NCI-H2227 treated with DMSO at 0.1 percent for 48 hours (cell line): ENCODE measurements at places on chromosomes 16 and 17.

DNA sequence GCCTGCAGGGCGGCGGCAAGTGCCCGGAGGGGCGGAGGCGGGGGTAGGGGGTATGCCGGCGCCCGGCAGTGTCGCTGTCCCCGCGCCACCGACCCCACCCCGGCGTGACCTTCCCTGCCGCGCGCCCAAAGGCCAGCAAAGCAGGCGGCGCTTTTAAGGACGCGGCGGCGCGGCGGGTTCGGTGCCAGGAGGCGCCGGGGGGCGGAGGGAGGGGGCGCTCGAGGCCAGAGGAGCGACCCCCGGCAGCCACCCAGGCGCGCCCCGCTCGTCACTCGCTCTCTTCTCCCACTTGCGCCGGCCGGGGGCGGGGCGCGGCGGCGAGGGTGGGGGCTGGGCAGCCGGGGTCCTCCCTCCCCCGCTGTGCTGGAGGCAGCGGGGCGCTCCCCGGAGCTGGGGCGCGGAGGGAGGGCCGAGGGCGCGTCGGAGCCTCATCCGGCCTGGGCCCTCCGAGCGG lies 8.6 kb upstream of the BAHCC1 start:
- DNase-seq: no peak

GRCh38 chr17:19610879-19611278 lies 37.7 kb upstream of the ALDH3A2 start:
- DNase-seq: no peak

GRCh38 chr17:72882426-72882825 lies 210.1 kb downstream of the SLC39A11 start:
- DNase-seq: no peak

DNA sequence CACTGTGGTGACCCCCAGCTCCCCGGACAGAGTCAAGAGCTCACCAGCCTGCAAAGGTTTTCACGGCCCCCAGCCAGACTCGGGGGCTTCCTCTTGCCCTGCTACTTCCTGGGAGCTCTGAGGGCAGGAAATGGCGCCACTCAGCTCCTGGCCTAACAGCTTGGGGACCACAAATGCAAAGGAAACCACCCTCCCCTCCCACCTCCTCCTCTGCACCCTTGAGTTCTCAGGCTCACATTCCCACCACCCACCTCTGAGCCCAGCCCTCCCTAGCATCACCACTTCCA lies 375 bp upstream of the SPN start:
- DNase-seq: no peak

GRCh38 chr16:2244301-2244700 lies 7.1 kb downstream of the ECI1 start:
- DNase-seq: no peak

DNA sequence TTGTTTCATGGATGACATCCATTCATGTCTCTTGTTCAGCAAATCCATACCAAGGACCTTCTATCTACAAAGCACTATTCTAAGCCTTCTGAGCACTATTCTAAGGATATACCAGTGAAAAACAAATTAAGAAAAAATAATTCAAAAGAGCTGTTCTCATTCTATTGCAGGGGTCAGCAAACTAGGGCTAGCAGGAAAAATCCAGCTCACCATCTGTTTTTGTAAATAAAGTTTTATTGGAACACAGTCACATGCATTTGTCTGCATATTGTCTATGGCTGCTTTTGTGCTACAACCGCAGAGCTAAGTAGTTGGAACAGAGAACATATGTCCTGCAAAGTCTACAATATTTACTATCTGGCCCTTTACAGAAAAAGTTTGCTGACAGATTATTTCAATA lies 222.7 kb upstream of the DYNLRB2 start:
- no peak for DNase-seq

- no peak for DNase-seq
These were observed 30.8 kb upstream of the RBBP6 start for GRCh38 chr16:24508614-24509013.

DNA sequence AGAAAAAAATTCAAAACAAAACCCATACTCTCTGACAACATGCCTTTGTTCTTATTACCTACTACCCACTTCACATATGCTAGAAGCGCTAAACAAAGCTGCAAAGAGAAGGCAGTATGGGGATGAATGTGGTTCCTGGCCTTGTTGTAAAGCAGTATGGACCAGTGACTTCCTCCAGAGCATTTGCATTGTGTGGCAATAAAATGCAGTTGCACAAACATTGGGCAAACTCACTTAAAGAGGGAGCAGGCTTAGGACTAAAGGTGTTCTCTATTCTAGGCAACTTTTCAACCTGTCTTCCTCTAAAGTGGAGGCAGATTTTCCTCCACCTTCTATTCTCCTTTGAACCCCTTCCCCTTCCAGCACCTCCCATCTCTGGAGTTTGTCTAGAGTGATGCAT lies 17.1 kb downstream of the TMIGD1 start:
- DNase-seq: no peak

DNA sequence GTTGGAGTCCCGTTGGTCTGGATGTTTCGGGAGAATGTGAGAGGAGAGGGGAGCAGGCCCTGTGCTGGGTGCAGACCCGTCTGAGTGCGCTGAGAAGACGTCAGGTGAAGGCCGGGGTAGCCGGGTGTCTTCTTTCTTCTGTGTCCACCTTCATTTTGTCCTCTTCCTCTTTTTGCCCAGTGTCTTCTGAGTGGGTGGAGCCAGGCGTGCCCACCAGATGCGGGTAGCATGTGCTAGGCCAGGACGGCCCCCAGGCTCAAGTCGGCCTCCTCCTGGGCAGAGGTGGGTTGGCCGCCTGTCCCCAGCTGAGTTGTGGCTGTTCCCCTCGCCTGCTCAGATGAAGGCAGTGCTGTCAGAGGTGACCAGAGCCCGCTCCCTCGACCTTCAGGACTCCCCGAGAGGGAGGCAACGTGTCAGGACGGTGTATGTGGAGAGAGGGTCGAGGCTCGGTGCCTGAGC lies 3.5 kb downstream of the METRNL start:
- no peak for DNase-seq

DNA sequence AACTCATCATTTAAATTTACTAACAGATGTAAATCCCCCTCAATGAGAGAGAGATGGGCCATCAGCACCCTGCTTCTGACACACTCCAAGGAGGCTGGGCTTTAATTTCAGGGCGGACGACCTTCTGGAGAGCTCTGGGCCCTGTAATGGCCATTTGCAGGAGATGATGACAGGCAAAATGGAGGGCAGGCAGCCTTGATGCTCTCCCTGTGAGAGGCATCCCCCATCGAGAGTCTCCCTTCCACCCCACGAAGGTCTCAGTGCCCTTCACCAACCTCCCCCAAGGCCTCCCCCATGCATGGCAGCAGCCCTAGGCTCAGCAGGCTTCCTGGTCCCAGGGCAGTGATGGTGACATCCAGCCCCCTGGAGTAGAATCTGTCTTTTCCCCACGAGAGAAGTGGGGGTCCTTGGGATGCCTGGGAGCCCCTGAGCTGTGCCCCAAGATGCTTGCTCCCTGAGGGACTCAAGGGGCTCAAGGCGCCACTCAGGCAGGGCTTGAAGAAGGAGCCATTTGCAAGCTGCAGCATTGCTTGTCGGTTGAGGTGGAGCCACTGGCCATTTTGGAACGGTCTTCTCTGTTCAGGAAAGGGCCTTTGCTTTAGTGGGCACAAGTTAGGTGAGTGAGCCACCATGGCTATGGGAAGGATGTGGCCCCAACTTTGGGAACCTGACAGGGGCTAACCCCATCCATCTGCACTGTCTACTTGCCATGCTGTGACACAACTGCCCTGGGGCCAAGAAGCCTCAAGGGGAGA lies 82.6 kb downstream of the C16orf78 start:
- DNase-seq: no peak

DNA sequence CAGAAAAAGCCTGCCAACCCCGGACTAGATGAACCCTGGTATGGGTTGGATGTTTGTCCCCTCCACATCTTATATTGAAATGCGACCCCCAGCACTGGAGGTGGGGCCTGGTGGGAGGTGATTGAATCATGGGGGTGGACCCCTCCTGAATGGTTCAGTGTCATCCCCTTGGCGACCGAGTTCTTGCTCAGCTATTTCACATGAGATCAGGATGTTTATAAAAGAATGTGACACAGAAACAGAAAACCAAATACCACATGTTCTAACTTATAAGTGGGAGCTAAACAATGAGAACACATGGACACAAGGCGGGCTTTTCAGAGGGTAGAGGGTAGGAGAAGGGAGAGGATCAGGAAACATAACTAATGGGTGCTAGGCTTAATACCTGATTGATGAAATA lies 576.0 kb upstream of the HSBP1 start:
- DNase-seq: no peak

DNA sequence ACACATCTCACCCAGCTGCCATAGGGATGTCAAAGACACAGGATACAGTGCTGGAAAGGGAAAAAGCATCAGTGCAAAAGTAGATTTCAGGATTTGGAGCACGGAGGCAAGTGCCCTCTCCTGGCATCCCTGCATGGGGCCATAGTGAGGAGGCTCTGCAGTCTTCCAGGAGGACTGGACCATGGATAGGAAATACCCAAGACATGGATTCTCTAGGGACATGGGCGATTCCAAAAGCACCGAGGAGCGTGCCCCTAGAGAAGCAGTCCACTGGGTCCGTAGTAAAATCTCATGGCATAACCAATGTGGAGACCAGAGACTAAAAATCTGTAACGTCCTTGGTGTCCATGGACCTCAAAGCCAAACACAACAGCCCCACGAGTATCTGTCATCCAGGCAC lies 818.2 kb downstream of the KCNJ18 start:
- no peak for DNase-seq

DNA sequence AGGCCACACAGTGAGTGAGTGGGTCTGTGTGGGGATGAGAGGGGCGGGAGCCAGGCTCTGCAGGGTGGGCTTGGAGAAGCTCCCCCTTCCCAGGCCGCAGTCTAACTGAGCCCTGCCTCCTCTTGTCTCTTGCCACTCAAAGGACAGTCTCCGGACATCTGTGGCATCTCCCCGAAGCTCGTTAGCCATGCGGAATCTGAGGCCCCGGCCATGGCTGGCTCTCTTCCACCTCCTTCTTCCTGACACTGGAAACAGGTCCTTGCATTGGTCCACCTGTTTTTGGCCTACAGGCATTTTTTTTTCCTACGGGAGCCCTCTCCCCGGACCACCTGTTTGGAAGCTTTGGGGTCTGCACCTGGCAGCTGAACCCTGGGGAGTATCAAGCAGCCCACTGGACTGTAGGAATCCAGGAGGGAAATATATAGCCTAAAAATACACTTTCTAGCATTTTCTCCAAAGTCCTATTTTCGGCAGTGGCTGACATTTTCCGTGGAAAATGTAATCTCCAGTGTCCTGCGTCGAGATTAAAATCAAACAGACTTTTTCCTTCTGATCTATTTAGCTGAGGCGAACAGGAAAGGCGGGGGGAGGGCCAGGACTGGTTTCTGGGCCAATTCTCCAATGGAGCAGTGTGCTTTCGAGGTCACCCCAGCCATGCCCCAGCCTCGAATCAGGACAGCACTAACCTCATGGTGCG lies 9.1 kb downstream of the ATP2A3 start:
- no peak for DNase-seq

DNA sequence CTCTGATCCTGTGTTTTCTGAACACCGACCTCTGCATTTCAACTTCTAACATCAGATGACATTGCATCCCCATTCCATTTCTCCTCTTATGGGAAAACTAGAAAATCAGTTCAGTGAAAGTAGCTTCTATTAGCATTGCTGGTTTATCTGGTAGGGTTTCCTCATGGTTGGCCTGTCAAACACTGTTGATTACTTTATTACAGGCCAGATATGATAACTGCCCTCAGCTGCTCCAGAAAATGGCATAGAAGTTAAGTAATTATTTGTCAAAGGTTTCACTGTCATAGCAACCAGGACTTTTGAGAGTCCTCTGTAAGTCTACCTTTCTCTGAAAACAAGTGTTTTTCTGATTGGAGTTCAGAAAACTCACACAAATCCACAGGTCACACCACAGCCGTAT lies 3.0 kb downstream of the GFOD2 start:
- no peak for DNase-seq

GRCh38 chr17:27558842-27559505 lies 72.0 kb upstream of the LGALS9 start:
- no peak for DNase-seq

GRCh38 chr16:89695086-89695874 lies 6.2 kb downstream of the SPATA2L start:
- no peak for DNase-seq

GRCh38 chr16:67294938-67295361 lies 15.6 kb downstream of the PLEKHG4 start:
- no peak for DNase-seq

DNA sequence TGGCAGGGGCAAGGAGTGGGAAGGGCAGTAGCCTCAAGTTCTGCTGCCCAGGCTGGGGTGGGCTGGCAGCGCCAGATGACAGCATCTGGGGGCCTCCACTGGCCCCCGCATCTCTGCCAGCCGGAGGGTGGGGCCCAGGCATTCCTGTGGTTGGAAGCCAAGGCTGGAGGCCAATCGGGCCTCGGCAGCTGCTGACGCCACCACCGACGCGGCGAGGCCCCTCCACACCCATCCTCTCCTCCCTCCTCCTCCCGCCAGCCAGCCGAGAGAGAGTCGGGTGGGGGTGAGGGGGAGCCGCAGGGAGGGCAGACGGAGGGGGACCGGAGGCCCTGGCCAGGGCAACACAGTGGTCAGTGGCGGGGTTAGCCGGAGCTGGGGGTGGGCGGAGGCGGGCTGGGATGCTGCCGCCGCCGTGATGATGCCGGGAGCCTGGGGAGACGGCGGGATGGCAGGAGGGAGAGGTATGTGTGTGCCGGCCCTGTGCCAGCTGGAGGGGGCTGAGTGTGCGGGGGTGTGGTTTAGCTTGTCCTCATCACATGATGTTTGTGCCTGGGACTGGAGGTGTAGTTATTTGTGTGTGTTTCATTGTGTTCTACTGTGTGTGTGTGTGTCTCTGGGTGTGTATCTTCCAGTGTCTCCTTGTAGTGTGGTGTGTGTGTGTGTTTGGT lies 36.6 kb downstream of the ARHGAP23 start:
- DNase-seq: peak; percentile 63

GRCh38 chr17:41492771-41493170 lies 3.1 kb upstream of the KRT36 start:
- DNase-seq: peak; percentile 64

DNA sequence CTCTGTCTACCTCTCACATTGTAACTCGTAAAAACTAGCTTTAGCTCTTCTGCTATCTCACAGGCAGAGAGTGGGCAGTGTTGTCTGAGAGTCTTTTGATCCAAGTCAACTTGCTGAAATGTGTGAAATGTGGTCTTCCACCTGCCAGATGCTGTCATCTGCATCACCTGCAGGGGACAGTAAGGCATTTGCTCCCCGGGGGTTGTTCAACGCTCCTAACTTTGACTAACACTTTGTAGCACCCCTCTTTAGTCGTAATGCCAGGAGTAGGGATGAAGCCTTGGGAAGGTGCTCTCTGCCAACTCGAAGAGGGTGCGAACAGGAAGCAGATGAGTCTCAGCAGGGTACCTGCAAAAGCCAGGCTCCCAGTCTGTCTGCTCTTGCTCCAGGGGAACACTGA lies 36.1 kb downstream of the SNX11 start:
- DNase-seq: no peak
